Tibial artery (tissue), 4 donors: ENCODE measurements at places on chromosomes 1 and 21.
A peak's percentile ranks its signal among the peaks of the same experiment; 100 is the strongest.

DNA sequence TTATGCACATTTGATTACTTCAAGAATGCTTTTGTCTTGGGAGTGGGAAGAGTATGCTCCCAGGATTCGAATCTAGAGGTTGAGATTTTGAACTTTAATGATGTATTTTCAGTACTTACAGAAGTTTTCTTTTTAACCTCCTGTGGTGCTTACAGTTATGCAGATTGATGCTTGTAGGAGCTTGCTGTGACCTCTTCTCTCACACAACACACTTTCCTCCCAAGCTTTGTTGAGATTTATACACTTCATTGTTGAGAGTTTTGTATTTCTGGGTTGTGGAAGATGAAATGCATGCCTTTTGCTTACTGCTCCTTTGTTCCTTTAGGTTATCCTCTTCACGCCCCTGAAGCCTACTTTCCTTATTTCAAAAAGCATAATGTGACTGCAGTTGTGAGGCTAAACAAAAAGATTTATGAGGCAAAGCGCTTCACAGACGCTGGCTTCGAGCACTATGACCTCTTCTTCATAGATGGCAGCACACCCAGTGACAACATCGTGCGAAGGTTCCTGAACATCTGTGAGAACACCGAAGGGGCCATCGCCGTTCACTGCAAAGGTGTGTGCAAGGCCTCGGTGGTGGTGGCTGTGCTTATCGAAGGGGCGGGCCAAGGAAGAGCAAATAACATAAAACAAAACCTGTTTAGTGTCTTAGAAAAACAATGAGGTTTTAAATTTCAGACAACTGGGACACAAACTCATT, 75.5 kb upstream of the GPR88 start:
- no peak for DNase-seq

DNA sequence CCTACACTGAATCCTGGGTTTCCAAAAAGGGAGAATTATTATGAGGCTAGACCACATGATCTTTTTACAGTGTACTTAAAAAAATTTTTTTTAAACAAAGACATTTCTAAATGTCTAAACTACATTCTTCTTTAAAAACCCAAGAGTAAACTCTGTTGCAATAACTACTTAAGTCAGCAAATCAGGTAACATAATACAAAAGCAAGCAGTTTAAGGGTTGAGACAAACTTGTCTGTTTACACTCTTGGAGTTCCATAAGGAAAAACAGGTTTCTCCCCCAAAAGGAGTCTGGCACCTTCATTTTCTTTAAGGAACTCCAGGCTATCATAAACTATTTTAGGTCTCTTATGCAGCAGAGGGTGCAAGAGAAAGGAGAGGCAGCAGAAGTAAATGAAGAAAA, 12.5 kb upstream of the ANKRD45 start:
- DNase-seq = no peak

DNA sequence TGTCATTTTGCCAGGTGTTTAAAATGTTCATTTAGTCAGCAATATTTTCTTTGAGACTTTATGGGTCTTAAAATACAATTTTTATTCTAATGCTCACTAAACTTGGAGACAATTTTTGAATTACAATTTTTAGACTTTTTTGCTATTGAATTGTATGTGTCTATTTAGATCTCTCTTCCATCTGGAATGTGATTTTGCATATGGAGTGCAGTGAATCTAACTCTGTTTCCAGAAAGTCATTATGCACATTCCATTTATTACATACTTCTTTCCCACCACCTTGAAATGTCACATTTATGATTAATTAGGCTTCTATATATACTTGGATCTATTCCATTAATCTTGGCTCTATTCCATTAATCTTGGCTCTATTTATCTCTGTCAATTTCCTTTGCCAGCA, 5.6 kb upstream of the TSPEAR start:
- DNase-seq = no peak

DNA sequence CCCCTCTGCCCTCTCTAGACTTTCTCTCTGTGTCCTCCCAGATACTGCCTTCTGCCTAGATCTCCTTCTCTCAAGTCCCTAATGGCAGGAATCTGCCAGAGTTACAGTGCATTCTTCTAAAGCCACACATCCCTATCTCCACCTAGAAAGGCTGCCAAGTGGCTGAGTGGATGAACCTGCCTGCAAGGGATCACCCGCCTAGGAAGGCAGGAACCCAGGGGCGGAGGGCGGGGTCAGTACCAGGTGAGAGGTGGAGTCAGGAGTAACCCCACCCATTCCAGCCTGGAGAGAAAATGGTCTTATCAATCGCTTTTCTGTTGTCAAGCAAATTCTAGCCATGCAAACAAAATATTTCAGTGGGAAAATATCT, 60.8 kb downstream of the BCAR3 start:
- DNase-seq = no peak

GRCh38 chr1:5881526-5882222, 110.6 kb downstream of the NPHP4 start:
- DNase-seq = no peak

DNA sequence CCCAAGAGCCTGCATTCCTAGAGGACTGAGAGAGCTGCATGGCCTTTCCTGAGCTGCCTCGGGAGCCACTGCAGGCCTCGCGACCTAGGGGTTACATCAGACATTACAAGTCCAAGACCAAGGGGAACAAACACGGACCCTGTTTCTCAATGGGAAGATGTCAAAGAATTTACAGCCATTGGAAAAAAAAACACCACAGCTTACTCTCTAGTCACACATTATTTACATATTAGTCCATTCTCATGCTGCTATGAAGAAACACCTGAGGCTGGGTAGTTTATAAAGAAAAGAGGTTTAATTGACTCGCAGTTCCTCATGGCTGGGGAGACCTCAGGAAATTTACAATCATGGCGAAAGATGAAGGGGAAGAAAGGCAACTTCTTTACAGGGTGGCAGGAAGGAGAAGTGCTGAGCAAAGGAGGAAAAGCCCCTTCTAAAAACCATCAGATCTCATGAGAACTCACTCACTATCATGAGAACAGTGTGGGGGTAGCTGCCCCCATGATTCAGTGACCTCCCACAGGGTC, 8.4 kb upstream of the PRMT2 start:
- DNase-seq = no peak

- no peak for DNase-seq
Observed at GRCh38 chr1:116679828-116680628, 12.5 kb upstream of the IGSF3 start.

DNA sequence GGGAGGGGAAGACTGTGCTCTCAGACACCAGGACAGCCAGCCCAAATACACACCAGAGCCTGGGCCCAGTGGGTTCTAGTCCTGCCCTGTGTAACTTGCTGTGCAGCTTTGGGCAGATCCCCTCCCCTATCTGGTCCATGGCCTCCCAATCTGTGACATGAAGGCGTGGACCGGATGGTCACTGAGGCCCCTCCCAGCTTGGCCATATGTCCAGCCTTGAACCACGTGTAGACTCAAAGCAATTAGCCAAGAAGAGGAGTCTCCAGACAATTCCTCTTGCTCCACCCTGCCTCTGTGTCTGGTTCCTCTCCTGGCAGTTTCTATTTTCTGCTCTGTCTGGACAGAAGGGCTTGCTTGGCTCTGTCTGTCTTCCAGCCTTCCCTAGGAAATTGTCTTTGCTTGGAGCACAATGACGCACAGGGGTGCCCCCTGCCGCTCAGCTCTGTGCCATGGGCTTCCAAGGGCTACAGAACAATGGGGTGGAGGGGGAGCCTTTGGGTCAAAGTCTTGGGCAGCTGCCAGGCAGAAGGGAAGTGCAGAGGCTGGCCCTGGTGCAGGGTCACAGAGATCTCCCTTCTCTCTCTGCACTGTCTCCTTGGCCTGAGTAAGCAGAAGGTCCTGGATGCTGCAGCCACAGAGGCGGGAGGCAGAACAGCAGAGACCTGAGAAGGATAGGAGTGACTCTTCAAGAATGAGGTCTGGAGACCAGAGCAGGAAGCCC, 66.1 kb downstream of the TENT5C start:
- DNase-seq = peak; percentile 75

DNA sequence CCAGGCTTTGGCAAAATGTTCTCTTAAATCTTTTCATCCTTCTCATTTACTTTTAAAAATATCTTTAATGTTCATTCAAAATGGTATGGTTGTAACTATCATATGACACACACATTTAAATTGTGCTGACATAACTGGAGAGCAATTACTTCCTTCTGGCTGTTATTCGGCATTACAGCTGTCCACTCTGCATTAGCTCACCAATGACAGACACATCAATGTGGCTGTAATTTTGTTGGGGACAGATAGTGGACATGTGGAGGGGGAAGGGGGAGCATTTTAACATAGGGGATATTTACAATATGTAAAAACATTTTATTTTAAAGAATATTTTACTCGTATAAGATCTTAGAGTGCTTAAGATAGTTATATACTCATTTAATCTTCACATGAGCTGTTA, 319.8 kb downstream of the HMCN1 start:
- no peak for DNase-seq

DNA sequence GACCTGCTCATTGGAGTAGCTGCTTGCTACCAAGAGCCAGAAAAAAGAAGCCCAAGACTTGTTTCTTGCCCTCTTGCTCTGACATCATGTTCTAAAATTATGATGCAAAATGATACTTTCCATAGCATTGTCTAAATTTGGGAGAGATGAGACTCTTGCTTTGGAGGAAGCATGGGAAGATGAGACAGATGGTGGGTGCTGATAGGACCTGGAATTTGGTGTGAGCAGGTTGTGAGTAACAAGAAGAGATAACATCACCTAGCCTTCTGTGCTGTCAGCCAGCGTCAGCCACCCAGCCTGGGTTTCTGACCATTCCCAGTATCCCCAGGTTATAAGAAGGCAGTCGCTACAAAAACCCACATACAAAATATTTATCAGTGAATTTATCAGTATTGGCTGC, 67.1 kb upstream of the GCLM start:
- DNase-seq = no peak

DNA sequence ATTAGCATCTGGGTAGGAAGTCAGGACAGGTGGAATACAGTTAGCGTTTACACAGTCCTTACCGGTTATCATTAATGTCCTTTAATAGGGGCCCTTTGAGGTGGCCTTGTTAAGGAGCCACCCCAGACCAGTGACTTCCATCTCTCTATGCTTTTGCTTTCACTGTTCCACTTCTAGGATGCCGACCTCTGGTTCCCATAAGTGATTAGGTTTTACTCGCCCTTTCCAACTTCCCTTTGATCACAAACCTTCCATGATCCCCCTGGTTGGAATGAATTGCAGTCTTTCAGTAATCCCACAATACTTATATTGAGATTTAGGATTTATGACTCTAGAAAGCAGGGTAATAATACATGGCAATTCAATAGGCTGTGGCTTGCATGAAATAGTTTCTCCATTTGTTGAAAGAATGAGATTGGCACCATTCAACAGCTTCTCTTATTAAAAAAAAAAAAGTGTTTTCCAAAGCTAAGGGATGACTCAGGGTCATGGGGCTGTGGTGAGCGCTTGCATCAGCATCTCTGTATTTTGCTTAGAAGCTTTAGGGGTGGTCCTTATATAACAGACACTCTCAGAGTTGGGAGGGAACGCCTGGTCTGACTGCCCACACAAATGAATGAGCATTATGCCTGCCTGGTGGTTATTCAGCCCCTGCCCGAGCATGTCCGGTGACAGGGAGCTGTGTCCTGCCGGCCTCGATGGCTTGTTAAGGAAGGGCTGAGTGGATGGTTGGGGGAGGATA, 110.5 kb downstream of the CNIH3 start:
- DNase-seq = peak; percentile 80

- no peak for DNase-seq
Observed at GRCh38 chr1:89600451-89601224, 32.3 kb upstream of the LRRC8C start.

GRCh38 chr1:114015075-114015474, 35.8 kb downstream of the OLFML3 start:
- no peak for DNase-seq

DNA sequence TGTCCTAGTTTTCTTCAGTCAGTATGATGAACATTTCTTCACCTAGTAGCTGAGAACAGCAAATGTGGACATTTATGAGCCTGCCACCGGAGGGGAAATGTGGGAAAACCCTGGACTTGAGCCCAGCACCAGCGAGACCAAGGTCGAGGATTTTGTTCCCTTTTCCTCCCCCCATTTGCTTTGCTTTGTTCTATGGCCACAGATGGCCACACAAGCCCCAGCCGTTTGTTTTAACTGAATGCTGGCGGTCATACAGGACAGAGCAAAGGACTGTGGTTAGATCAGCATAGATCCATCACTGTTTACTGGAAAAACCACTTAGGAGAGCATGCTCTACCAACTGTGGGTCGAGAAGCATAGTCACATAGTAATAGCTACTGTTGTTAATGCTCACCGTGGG, 20.9 kb downstream of the SH2D2A start:
- DNase-seq = no peak

DNA sequence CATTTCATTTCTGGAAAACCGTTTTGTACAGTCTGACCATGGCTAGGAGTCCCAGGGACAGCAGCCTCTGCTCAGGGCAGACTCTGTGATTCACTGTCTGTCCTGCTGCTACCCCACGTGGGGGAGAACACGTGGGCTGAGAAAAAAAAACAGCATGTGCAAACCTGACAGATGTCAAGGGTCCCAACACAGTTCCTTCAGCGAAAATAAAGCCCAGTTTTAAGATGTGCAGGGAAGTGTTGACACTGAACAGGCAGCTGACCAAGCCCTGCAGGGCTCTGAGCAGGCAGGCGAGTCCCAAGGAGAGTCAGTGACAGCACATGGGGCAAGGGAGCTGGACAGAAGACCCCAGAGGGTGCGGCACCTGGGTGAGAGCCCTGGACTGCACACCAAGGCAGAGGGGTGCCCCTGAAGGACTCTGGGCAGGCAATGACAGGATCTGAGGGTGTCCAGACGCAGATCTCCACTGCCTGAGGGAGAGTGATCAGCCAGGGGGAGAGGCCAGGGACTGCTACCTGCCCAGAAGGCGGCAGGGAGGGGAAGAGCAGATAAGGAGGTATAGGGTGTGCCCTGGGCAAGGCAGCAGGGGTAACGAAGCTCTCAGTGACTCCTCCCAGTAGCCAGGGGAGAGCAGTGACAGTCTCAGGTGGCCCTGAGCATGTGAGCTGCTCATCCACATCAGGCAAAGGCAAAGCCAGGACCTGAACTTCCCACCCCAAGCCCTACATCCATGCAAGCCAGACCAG, 5.1 kb upstream of the SPATC1L start:
- DNase-seq = no peak

DNA sequence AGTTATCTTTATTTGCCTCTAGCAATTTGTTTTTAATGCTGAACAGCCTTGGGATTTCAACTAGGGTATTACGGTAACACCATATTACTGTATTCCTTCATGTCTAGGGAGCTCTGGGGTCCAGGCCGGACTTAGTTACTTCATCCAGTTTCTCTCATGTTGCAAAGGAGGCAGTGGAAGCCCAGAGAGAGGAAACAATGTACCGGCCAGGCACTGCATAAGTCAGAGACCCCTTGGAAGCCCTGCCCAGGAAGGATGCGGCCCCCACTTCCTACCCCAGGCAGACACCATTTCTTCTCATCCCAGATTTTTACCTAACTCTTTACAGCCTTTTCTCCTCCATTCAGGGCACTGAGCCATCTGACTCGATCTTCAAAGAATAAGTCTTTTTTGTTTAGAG, 32.5 kb downstream of the TRABD2B start:
- no peak for DNase-seq

DNA sequence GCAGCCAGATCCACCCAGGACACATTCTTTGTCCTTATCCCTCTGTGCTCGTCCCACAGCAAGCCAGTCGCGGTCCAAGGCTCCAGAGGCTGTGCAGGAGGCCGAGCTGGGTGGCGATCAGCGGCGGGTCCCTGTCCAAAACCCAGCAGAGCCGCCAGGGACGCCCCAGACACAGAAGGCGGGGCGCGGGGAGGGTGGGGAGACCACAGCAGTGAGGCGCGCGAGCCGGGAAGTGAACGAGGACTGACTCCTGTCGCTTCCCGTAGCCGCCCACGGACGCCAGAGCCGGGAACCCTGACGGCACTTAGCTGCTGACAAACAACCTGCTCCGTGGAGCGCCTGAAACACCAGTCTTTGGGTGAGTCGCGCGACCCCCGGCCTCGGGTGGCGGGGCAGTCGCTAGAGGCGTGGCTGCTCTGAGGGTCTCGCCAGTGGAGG, at the start of gene LGALS8:
Gene LGALS8, plus strand, starts transcription at position 279 of the 438 bp plus-strand sequence. CDS start 2,089 bp downstream, outside the sequence.
- peak; percentile 93 for DNase-seq
